ENCODE measurements at places on chromosomes 1 and 21.

DNA sequence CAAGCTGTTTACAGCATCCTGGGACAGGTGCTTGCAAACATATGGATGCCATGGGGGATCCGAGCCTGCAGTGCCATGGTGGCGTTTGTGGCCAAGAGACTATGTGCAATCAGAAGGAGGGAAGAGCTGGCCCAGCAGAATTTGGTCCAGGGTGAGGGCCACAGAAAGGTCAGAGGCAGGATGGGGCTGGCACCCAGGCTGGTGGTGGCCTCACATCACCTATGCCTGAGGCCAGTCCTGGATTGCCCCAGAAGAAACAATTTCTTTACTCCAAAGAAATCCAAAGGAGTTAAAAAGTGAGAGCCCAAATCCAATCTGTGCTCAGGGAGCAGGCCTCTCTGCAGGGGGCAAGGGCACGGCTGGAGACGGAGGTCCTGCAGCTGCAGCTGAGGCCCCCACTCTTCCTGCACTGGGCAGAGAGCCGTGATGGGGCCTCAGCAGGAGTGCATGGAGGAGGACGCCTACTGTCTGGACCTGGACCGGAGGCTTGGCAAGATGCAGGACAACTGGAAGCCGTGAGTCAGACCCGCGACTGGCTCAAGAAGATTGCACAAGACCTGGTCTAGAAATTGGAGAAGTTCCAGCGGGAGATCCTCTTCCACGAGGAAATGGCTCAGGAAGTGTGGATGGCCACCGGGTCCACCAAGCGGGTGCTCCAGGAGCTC is 163.5 kb downstream of the RYR2 start:
- DNase-seq, result no peak

DNA sequence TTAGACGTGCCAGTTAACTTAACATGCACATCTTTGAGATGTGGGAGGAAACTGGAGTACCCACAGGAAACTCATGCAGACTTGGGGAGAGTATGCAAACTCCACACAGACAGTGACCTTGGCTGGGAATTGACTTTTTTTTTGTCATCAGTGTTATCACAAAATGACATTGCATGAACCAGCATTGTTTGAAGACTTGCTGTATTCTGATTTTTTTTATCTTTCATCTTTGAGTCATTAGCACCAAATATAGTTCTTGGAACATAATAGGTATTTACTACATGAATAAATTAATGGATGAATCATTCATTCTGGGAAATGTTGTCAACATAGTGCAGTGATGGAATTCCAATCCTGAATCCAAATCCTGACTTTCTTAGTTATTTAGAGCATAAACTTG is 77.0 kb downstream of the ATF6 start:
- DNase-seq, result no peak

DNA sequence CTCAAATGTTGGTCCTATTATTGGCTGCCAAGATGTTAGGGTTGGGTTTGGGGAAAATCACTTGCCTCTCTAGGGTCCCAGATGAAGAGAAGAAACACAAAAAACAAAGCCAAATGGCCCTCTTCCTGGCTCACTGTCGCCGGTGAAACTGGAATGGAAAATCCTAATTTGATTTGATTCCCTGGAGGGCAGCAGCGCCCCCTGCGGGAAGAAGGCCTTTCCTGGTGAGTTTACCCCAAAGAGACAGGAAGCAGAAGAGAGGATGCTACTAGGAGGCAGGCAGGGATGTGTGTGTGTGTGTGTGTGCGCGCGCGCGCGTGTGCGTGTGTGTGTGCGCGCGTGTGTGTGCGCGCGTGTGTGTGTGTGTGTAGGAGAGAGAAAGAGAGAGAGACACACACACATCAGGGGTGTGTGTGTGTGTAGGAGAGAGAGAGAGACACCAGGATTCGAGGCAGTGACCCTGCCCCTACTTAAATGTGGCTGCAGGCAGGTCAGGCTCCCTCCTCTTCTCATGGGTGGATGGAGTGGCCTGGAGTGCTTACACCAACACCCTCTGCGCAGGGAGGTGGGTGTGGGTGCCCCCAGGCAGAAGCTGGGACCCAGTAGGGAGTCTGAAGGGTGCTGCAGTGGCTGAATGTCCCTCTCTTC is 3.1 kb upstream of the SELENON start:
- DNase-seq, result peak; percentile 89

GRCh38 chr21:26849428-26850115 is 4.4 kb upstream of the ADAMTS1 start:
- DNase-seq, result no peak

GRCh38 chr1:160665330-160666078 is 18.7 kb upstream of the SLAMF1 start:
- no peak for DNase-seq

DNA sequence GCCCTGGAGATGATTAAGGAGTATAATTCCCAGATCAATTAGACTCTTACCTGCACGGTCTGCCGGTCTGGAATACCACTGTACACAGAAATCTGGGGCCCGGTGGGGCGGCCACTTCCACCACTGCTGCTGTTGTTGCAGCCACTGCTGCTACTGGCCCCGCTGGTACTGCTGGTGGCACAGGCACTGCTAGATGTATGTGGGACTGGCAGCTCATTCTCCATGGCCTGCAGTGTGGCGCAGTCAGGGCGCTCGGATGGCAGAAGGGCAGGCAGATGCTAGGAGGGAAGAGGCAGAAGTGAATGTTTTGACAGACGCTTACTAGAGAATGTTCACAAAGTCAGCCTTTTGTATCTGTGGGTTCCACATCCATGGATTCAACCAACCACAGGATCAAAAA is 54.4 kb upstream of the A3GALT2 start:
- DNase-seq, result no peak
